ENCODE measurements at places on chromosomes 1 and 21.

GRCh38 chr1:24173638-24174575 lies 13.2 kb downstream of the IFNLR1 start:
- DNase-seq, result no peak

DNA sequence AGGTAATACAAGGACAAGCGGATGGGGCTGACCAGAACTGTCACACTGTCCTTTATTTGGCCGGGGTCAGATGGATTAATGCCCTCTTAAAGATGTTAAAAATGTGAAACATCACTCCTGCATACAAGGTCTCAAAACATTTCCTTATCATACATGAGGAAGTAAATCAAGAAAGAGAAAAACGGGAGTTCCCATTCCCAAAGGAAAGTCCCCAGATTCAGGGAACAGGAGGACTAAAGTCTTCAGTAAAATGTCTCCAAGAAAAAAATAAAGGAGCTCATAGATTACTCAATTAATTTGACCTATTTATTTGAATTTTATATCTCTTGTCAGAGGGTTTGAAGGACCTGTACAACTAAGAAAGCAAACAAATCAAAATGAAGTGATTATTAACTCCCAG lies 13.4 kb upstream of the HSD11B1 start:
- no peak for DNase-seq

DNA sequence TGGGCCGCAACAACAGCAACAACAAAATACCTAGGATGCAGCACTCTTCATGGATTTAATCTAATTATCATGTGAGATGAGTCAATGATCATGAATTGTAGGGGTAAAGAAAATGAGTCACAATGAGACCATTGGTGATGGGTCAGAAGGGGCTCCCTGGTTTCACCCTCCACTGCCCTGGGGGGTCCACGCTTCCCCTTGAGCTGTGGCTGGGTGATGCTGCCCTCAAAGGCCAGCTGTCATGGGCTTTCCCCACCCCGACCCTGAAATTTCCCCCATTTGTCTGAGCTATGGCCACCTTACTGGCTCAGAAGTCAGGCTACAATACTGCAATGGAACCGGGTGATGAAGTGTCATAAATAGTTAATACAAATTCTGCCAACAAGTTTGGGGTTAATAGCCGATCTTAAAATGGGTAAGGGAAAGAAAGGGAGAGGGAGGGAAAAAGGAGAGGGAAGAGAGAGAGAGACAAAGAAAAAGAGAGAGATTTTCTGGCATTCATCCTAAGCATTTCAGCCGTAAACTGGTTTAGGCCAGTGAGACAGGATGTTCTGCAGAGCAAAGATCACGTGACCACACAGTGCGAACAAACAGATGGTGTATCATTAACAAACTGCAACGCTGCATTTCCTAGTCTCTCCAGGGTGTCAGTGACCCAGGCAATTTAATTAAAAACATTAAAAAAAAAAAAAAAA lies 143.4 kb upstream of the ERRFI1 start:
- no peak for DNase-seq

DNA sequence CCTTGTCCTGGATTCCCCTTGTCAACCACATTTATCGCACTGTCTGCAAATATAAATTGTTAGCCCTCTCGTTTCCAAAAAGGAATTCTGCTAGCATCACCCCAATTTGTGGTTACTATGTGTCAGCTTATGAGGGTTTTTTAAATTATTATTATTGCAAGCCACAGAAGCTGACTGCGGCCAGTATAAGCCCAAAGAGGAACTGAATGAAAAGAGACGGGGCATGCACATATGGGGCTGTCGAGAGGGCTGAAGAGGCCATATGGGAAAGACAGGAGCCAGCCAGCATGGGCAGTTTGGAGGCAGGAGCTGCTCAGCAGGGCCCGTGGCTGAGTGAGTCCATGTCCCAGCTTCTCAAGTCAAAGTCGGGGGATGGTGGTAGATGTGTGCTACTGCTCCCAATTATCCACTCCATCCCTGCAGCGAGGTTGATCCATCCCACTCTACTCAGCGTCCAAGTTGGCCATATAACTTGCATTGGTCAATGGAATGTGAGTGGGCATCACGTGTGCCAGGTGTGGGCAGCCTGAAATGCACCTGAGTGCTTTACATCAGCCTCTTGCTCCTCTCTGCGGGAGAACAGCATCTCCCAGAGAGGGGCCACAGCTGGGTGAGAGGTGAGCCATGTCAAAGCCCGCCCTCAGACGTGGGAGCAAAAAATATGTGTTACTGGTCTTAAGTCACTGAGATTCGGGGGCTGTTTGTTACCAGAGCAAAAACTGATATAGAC lies 37.6 kb upstream of the LDLRAP1 start:
- no peak for DNase-seq

- no peak for DNase-seq
Observed at GRCh38 chr1:180451504-180451903, 50.9 kb downstream of the ACBD6 start.

- DNase-seq, result no peak
Observed at GRCh38 chr1:96048572-96049212, 672.9 kb upstream of the PTBP2 start.

DNA sequence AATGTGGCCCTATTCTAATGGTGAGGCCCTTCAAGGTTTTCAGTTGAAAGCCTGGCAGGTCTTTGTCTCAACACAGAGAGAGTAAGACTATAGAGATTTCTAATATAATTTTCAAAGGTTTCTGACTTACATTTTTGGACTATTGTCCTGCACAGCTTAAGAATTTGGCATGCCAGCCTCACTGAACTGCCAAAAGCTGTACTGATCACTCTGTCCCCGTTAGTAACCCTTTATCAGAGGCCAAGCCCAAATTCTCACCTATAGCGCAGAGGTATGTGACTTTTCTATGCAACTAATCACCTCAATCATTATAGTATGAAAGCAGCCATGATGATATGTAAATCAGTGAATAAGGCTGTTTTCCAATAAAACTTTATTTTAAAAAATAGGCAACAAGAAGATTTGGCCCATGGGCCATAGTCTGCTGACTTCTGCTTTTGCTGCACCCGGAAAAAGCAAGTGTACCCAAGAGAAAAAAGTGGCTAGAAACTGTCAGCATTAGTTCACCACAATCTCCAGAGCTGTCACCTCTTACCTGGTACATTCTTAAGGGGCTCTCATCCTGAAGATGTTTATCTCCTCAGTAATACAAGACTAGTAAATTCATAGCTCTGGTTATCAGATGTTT lies 85.4 kb downstream of the PIGK start:
- no peak for DNase-seq

DNA sequence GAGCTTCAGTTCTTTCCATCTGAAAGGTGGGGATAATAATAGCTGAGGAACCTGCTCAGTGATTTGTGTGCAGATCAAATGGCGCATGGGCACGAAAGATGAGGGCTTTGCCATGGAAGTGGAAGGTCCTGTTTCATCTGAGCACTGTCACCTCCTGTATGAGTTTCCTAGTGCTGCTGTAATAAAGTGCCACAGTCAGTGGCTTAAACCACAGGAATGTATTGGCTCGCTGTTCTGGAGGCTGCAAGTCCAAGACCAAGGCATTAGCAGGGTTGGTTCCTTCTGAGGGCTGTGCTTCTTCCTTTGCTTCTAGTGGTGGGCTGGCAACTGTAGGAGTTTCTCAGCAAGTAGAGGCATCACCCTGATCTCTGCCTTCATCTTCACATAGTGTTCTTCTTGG lies 51.1 kb upstream of the RBM15 start:
- no peak for DNase-seq

DNA sequence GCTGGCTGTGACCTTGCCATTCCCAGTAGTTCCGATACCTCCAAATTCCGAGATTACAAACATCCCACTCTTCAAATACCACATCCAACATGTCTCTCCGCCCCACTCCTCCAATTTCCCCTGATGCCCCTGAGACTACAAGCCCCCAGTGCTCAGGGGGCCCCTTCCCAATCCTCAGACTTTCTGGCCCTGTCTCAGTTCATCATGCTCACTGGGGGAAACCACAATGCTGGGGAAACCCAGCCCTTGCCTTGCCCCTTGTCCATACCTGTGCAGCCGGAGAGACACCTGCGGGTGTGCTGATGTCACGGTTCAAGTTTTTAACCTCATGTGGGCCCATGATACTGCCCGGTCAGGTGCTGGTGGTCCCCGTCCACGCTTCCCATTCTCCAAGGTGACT lies 226.6 kb downstream of the CAMTA1 start:
- DNase-seq, result no peak

Measured in stimulated activated CD4-positive, alpha-beta T cell treated with anti-CD3 and anti-CD28 coated beads, Interleukin-1b, Interleukin-23, amount 100 ng/mL, for 4 hours (primary cell).